ENCODE measurements at places on chromosomes 7 and 10.
A peak's percentile ranks its signal among the peaks of the same experiment; 100 is the strongest.

- no peak for DNase-seq
Observed at GRCh38 chr7:41189866-41190265, 513.0 kb downstream of the INHBA start.

- no peak for DNase-seq
Observed at GRCh38 chr7:46518713-46519112, 597.6 kb upstream of the IGFBP3 start.

DNA sequence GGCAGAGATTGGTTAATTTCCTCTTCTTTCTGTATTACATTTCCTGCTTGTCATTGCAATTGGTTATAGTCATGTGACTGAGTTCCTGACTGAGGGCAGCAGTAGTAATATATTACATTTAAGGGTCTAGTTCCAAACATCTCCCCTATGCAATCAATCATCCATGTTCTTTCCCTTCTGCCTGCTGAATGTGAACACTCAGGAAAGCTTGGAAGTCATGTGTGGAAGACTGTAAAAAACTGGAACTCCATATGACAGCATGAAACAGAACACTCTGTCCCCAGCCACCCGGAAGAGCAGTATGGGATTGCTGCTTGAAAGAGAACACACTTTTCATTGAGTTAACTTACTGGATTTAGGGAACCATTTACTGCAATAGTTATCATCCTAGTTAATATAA, 459.7 kb upstream of the SEMA3A start:
- DNase-seq: no peak

DNA sequence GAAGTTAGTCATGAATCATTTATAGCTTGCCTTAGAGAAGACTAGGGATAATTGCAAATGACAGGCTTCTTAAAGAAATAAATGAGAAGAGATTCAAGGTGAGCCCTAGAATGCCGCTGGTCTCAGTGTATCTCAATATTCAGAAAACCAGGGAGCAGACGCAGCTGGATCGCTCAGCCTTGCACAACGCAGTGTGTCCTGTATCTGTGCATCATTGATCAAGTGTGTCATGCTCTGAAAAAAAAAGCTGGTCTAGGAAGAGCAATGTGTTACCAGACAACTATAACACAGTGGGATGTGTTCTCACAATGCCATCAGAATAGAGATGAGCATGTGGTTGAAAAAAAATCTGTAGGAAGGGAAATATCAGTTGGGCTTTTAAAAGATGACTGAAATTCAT, 230.1 kb downstream of the CALN1 start:
- DNase-seq: no peak

GRCh38 chr10:103397191-103397825, 882 bp downstream of the PDCD11 start:
- no peak for DNase-seq

GRCh38 chr10:85673270-85673669, 693.3 kb downstream of the GRID1 start:
- no peak for DNase-seq

GRCh38 chr7:105003275-105003674, 10.7 kb upstream of the KMT2E start:
- DNase-seq: peak; percentile 43

DNA sequence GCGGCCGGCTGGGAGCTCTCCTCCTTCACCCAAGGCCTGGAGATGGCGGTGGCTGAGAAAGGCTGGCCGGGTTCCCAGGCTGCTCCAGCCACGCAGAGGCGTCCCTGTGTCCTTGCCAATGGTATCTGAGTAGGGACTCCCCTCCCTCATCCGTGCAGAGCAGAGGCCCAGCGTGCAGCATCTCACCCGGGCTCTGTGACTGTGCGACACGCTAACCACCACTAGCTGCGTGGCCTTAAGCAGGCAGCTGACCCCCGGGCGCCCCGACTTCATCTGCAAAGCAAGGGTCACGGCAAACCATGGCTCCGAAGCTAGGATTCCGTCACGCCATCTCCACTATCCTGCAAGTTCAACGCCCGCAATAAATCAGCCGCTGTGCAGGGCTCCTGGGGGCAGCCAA, 47.2 kb upstream of the TNRC18 start:
- DNase-seq: no peak

DNA sequence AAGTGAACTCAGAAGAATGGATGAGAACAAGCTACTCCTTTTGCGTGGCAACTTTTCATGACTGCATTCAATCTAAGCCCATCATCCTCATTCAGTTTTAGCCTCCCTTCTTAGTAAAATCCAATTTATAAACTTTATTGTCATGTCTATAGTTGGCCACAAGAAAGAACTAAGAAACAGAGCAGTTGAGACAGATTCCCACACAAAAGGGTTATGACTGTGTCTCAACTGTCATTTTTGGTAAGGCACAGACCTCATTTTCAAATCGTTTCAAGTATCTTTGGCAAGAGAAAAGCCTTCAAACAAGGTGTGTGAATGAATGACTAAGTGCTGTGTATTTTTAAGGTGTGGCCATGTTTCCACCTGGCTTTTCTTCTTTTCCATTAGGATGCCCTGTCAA, 84.2 kb upstream of the CREB5 start:
- DNase-seq: no peak

GRCh38 chr7:77531038-77531437, 6.1 kb upstream of the PTPN12 start:
- DNase-seq: no peak

GRCh38 chr7:28979776-28980175, 21.6 kb upstream of the TRIL start:
- peak; percentile 39 for DNase-seq

GRCh38 chr7:132092106-132092505, 484.2 kb downstream of the PLXNA4 start:
- no peak for DNase-seq

- DNase-seq: no peak
Observed at GRCh38 chr7:42674541-42674940, 237.3 kb downstream of the C7orf25 start.

- peak; percentile 73 for DNase-seq
Observed at GRCh38 chr7:151087245-151088018, 1.2 kb downstream of the AGAP3 start.

GRCh38 chr10:97388152-97388551, 13.0 kb downstream of the RRP12 start:
- no peak for DNase-seq

DNA sequence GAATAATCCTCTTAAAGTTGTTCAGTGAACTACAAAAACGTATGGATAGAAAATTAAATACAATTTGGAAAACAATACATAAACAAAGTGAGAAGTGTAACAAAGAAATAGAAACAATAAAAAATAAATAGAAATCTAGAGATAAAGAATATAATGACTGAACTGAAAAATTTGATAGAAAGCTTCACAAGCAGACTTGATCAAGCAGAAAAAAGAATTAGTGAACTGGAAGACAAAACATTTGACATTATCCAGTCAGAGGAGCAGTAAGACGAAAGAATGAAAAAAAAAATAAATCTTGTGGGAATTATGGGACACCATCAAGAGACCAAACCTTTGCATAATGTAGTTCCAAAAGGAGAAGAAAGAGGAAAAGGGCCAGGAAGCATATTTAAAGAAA, 32.4 kb upstream of the NPY start:
- DNase-seq: no peak

DNA sequence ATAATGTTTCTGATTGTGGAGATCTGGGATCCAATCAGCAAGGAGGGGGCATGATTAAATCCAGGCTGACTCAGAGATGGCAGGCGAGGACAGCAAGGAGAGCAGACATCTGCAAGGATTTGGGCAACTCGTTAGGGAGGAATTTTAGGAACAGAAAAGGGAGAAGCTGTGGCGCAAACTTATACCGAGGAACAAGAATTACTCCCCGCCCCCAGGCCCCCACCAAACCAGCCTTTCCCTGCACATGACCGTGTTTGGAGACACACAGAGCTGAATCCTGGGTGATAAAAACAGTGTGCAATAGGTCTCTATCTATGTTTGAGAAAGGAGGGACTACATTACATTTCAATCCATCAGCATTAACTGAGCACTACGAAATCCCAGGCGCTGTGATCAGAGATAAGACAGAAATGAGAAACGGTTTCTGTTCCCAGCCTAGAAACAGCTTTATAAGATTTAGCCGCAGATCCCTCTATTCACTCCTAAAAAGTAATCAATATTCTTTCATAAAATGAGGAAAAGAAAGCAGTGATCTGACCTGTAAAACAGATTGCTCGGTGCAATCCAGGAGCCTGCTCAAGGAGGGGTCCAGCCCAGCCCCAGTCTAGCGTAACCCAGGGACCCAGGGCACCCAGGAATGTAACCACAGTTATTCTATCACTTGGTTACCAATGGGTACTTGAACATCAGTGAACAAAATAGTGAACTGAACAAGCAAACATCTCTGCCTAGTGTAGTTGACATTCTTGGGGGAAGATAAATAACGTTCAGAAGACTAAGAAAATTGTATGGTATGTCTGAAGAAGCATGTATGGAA, 37.2 kb upstream of the RAPGEF5 start:
- DNase-seq: no peak

GRCh38 chr10:60236869-60237524, 152.7 kb downstream of the ANK3 start:
- peak; percentile 21 for DNase-seq

- DNase-seq: no peak
Observed at GRCh38 chr7:20791538-20792434, 5.1 kb upstream of the SP8 start.

DNA sequence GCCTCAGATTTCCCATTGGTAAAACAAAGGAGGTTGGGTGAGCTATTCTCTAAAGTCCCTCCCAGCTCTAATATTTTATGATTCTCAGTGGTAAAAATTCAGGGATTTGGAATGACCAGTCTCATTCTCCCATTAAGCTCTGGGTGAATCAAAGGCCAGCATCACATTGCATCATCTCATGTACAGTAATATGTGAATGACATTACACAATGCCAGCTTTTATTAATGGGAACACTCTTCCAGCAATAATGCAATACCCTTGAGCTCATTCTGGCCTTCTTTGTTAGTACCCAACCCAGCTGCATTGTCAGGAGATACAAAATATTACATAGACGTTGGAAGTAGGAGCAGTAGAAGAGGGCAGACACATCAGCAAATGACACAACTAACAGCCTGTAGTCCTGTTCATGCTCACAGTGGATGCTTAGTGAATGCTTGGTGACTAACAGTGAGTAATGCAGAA, 100.0 kb upstream of the EGR2 start:
- no peak for DNase-seq

DNA sequence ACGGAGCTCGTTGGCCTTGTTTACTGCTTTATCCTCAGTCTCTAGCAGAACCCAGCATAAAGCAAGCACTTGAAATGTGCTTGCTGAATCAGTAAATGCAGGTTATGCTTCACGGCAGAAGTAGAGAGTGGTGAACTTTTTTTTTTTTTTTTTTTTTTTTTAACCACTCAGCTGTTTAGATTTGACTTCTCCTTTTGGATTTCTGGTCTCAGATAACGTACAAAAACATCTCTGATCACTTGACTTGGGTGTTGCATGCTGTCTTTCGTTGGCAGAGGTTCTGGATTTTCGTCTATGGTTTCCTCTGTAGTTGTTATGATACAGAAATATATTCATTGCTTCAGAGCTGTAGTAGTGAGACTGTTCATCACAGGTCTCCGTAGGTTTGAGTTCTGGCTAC, 242.5 kb upstream of the HABP2 start:
- DNase-seq: no peak

DNA sequence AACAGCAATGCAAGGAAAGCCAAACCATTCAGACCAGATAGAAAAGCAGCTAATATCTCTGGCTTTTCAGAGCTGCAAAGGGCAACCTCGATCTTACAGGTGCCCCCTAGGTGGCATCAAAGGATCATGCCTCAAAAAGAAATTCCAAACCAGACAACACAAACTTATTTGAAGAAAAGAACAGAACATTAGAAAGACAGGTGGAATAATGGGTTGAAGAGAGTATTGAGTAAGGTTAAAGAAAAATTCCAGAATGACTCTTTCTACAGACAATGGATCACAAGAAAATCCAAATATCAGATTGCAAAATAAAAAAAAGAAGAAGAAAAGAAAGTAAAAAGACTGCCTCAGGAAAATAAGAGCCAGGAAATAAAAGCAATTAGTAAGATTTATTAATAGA, 213.7 kb downstream of the ELMO1 start:
- DNase-seq: no peak

DNA sequence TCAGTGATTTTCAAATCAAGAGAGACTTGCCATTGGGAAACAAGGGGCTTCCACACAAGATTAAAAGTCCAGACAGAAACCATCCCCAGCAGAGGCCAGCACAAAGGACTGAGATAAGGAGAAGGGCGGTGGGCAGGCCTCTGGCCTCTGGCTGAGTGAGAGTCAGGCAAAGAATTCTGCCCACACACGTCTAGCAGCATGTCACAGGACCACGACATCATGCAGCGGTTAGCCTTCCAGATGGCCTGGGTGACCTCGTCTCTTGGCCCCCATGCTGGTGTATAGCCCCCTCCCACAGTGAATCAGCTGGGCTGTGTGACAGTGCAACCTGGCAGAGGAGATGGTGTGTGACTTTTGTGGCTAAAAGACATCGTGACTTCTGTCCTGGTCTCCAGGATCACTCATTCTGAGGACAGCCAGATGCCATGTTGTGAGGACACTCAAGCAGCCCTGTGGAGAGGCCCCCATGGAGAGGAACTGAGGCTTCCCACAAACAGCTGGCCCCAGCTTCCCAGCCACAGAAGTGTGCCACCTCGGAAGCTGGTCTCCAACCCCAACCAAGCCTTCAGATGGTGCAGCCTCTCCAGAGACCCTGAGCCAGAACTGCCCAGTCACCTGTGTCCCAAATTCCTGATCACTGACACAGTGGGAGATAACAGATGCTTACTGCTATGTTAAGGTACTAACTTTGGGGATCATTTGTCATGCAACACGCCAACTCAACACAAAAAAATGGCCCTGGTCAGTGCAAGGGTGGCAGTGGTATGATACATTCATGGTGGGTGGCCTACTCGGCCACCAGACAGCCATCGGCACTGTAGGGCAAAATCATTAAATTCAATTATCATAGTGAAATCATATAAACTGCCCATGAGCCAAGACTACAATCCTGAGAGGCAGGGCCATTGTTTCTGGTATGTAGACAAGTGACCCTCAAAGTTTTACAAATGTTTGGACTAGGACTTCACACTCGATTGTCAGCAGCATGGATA, 73.2 kb downstream of the TNS3 start:
- no peak for DNase-seq

DNA sequence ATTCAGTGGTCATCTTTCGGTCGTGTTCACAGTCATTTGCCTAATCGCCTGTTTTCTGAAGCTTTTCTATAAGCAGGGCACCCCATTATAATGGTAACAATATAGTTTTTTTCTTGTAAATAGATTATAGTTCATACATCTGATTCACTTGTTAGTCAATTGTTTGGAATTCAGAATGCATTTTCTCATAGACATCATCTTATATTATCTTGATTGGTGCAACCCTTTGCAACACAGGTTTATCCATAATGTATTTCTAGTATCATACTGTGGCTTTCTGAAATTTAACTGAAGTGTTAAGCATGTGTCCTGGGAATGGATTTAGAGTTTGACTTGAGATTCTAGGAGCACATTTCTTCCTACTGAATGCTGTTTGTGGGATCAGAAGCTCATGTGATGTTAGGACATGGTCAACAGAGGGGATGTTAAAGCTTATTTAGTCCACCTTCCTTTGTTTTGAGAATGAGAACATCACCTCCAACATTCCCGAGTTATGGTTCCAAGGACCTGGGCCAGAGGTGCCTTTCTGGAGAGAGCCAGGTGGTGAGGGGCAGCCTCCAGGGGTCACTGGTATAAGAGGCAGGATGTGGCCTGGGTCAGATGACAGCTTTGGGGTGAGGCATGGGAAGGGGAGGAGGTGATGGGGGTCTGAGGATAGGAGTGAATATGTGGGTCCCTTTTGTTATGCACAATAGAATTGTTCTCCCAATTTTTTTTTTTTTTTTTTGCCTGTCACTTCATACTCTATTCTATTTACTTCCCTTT, 415.6 kb downstream of the EXOC4 start:
- no peak for DNase-seq

Data from heart right ventricle (tissue), 16 donors.